ENCODE measurements at places on chromosomes 12 and 14.

DNA sequence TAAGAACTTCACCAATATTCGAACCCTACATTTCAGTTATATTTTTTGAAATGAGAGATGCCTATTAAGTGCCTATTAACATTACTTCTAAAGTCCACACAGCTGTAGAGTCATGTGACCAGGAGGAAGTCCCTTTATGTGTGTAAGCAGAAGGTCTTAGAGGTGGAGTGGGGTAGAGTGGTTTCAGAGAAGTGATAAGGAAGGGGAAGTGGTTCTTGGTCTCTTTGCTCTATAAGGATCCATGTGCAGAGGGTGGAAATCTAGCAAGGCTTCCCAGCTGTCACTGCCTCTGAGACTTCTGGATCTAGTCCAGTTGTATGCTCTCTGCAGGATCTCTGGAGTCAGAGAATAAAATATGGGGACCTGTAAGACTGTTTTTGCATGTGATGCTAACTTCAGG is 673.9 kb downstream of the FLRT2 start:
- no peak for DNase-seq

DNA sequence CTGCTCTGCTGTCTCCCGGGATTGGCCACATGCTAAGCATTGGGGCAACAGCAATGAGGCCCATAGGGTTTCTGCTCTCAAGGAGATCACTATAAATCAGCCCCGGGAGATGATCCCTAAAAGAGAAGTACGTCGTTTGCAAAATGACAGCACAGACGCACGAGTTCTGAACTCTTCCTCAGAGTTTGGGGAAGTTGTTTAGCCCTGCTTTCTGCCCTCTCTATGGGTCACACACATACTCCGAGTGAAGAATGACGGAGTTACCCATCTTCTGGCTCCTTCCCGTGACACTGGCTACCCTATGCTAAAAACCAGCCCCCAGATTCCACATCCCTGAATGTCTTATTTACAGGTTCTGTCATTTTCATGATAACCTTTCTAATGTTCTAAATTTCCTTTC is 258.0 kb upstream of the PLEKHG7 start:
- no peak for DNase-seq

DNA sequence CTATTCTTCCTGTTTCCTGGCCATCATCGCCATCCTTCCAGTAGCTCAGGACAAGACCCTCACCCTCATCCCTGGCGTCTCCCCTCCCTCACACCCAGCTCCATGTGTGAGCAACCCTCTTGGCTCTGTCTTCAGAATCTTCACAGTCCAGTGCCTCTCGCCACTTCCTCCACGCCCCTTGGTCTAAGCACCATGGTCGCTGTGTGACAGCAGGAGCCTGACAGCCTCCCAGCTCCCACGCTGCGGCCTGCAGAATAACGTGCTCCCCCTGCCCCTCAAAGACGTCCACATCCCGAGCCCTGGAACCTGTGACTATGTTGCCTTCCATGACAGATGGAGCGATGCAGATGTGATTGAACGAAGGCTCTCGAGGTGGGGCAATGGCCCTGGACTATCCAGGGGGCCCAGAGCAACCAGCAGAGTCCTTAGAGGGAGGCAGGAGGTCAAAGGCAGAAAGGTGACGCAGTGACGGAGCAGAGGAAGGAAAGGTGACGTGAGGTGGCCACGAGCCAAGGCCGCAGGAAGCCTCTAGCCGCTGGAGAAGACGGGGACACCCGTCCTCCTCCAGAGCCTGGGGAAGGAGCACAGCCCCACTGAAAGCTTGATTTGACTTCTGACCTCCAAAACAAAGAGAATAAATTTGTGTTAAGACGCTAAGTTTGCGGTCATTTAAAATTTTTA is 139.8 kb downstream of the CALM1 start:
- no peak for DNase-seq

GRCh38 chr12:52189376-52190174 is 2.2 kb downstream of the KRT80 start:
- no peak for DNase-seq

GRCh38 chr14:97267509-97267908 is 470.3 kb downstream of the VRK1 start:
- no peak for DNase-seq

- DNase-seq: no peak
Measured at GRCh38 chr14:80055226-80055625, 156.1 kb downstream of the DIO2 start.

DNA sequence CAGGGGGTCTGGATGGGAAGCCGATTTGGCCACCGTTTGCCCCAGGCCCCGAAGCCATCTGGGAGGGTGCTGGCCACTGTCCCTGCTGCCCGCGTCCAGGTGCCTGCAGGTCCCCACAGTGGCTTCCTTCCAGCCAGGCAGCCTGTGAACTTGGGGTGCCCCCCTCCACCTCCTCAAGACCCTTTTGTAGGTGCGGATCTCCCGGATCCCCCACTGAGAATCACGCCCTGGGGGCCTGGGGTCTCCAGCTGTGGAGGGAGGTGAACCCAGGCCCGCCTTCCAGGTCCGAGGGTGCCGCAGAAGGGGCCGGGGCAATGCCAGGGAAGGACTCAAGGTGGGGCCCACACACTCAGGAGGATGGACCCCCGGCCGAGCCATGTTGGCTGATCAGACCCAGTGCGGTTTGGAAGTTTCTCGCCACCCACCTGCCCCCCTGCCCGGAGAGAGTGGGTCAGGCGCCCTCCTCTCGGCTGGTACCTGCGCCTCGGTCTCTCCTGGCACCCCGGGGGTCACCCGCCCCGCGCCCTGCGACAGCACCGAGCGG is 1.7 kb downstream of the MMP17 start:
- DNase-seq: no peak

All from GM12892 (cell line).